ENCODE measurements at places on chromosomes 2 and 18.
A peak's percentile ranks its signal among the peaks of the same experiment; 100 is the strongest.

GRCh38 chr2:212913640-212914306 is 237.6 kb downstream of the IKZF2 start:
- no peak for DNase-seq

GRCh38 chr2:60853531-60853930 is 27.8 kb upstream of the REL start:
- DNase-seq: no peak

DNA sequence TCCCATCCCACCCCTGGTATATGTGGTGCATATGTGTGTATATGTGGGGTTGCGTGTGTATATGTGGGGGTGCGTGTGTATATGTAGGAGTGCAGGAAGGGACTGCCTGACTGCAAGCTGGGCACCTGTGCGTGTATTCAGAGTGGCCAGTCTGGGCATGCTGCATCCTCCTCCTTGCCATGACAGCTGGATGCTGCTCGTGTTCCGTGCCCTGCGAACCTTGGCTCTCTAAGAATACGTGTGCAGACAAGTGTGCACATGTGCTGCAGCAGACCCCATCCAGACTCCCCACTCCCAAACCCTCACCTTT is 222.1 kb downstream of the CELF4 start:
- DNase-seq: no peak

GRCh38 chr2:42102024-42102590 is 54.3 kb downstream of the PKDCC start:
- peak; percentile 90 for DNase-seq
